ENCODE measurements at places on chromosomes 7 and 10.

DNA sequence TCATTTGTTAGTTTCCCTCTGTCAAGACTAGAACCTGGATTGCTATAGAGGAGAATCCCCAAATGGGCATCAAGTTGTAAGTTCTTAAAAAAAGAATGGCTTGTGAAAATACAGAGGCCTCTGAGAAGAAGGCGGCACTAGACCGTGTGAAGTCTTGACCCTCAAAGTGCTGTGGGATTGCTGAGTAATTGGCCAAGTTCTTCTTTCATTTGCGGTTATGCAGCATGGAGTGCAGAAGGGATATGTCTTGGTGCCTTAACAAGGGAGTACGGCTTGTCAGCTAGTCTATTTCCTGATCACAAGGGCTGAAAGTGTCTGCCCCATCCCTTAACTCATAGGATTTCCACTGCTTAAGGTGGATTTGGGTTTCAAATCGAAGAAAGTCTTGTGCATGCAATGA, 81.2 kb downstream of the MKX start:
- DNase-seq, result no peak

GRCh38 chr7:2030475-2031450, 202.0 kb downstream of the MAD1L1 start:
- DNase-seq, result no peak

DNA sequence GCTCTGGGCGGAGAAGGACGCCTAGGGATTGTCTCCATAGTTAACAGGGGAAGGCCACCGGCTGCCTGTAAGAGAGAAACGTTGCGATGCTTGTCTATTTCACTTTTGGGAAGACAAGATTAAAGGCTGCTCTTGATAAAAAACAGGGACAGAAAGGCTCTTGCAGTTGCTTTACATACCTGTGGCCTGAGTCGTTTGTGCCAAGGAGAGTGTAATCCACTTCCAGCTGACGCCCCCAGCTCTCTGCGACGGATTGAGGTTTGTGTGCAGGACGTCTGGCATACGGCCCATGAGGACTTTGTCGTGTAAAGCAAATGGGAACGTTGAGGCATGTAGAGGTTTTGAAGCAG, 1.1 kb downstream of the MAP3K8 start:
- no peak for DNase-seq

DNA sequence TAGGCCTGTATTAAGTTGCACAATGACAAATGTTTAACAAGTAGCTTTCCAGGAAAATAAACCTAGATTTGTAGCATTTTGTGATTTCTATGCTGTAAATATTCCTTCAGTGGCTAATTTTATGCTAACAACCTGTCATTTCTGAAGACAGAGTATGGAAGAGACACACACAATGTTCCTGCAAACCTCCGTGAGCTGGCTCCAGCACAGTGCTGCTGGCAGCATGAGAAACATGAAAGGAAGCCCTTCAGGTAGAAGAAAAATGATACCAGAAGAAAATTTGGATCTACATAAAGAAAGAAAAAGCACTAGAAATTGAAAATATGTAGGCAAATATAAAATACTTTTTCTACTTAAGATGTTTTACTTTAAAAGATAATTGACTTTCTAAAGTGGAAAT, 69.5 kb upstream of the CTTNBP2 start:
- no peak for DNase-seq
